Fibroblast of skin of left quadriceps (primary cell): ENCODE measurements at places on chromosomes 2 and 18.

GRCh38 chr2:58959996-58960395 is 718.9 kb upstream of the FANCL start:
- DNase-seq: no peak

- no peak for DNase-seq
Measured at GRCh38 chr2:225458431-225459117, 59.1 kb downstream of the NYAP2 start.

DNA sequence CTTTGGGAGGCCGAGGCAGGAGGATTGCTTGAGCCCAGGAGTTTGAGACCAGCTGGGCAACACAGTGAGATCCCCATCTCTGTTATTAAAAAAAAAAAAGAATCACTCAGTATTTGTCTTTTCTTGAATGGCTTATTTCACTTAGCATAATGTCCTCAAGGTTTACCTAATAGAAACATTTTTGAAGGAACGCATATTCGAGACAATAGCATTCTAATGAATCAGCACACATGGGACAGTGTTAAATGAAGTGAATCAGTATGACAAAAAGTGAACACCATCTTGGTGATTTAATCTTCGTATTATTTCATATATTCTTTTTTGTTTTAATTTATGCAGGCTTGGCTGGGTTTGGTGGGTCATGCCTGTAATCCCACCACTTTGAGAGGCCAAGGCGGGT is 44.7 kb downstream of the WIPF1 start:
- no peak for DNase-seq

DNA sequence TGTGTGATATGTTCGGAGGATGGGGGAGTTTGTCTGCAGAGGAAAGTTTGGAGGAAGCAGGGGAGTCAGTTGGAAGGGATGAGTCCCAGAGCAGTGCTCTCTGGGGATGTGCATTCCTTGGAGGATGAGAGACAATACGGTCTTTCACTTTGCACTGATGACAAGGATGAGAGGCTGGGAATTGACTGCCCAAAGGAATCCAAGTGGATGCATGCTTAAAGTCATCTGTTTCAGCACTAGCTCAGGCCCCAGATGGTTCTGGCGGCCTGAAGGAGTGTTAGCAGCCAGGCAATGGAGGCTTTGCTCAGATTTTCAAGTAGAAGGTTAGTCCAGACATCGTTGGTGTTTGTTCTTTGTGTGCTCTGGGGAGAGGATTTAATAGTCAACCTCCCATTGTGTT is 100.2 kb downstream of the CRIM1 start:
- no peak for DNase-seq

DNA sequence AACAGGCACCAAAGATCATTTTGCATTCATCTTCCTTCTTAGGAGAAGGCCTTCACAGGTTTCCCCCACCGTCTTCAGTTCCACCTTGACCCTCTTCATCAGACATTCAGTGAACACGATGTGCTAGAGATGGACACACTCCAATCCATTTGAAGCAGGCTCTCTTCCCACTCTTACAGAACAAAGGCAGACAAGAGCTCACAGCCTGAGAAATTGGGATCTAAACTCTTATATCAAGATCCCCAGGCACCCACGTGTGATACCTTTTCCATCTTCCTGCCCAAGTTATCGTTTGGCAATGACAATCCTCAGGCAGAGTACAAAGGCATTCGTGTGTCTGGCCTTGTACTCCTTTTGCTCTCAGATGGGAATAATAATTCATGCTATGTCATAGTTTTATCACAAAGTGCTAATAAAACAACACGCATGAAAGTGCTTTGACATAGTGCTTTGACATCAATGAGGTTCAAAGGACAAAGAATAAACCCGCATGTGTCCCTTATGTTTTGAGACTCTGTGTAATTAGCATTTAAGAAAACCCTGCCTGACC is 369.3 kb upstream of the KLHL29 start:
- no peak for DNase-seq

GRCh38 chr2:223734346-223734745 is 103.0 kb downstream of the AP1S3 start:
- no peak for DNase-seq

GRCh38 chr2:151562398-151562797 is 152.7 kb downstream of the RIF1 start:
- no peak for DNase-seq

GRCh38 chr2:65587779-65588178 is 155.4 kb upstream of the SPRED2 start:
- no peak for DNase-seq

DNA sequence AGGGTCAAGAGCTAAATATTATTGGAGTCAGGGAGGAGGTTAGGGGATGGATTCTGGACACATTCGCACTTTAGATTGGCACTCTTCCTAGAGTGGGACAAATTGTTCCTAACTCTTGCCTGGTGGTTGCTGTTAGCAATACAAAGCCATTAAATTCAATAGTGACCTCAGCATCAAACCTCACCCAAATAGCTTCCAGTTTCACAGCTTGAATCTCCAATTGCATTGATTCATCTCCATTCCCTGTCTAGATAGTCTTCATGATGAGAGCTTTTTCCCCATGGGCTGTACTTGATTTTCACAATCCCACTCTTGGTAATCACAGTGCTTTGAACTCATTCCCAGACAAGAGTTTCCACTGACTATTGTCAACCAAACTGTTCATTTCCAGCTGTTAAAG is 585.9 kb upstream of the SYT4 start:
- DNase-seq: no peak

DNA sequence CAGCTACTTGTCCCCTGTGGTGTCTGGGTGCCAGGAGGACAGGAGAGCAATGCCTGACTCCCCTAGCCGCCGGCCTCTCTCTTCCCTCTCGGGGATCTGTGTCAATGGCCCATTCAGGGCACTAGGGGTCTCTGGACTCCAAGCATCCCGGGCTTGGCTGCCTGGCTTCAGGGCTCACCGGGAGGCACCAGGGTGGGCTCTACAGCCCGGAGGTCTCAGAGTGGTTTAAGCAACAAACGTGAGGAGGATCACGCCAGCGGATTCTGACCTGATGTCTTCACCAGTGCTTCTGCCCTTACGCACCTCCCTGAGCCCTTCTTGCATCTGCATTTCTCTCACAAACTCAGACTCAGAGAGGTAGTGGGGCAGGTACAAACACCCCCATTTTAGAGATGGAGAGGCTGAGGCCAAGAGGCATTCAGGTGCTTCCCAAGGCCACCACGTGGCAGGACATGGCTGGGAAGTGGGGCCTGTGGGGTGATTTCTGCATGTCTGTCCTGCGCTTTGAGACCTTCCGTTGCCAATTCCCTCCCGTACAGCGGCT is 243.0 kb downstream of the CELF4 start:
- peak; percentile 20 for DNase-seq

DNA sequence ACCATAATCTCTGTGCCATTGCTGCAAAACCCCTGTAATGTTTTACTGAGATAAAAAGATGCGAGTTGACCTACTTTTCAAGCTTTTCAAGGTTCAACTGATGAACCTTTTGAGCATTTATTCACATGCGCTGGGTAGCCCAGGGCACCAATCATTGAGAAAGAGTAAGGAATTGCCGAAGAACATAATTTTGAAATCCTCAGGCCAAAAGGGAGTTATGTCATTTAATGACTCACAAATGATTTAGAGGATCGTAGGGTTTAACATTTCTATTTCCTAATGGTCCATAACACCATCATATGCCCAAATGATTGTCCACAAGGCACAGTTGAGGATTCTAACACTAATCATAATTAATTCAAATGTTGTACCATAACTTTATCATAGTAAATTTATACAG is 20.2 kb upstream of the DLX1 start:
- no peak for DNase-seq

GRCh38 chr18:13572148-13572547 is 154.2 kb downstream of the FAM210A start:
- DNase-seq: no peak

DNA sequence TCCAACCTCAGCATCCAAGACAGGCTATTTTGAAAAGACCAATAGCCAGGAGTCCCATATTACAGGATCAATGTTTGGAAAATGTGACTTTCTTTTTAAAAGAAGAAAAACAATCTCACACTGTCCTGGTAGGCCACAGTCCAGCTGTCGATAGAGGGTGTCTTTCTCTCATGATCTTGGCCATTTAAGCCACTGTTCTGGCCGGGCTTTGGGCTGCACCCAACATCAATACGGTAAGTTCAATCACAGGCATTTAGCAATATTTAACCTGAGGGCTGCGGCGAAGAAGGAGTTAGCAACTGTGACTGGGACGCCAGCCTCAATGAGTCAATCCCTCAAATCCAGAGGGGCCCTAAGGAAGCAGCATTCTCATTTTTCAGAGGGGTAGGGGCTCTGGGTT is 69.0 kb downstream of the CELF4 start:
- DNase-seq: no peak

DNA sequence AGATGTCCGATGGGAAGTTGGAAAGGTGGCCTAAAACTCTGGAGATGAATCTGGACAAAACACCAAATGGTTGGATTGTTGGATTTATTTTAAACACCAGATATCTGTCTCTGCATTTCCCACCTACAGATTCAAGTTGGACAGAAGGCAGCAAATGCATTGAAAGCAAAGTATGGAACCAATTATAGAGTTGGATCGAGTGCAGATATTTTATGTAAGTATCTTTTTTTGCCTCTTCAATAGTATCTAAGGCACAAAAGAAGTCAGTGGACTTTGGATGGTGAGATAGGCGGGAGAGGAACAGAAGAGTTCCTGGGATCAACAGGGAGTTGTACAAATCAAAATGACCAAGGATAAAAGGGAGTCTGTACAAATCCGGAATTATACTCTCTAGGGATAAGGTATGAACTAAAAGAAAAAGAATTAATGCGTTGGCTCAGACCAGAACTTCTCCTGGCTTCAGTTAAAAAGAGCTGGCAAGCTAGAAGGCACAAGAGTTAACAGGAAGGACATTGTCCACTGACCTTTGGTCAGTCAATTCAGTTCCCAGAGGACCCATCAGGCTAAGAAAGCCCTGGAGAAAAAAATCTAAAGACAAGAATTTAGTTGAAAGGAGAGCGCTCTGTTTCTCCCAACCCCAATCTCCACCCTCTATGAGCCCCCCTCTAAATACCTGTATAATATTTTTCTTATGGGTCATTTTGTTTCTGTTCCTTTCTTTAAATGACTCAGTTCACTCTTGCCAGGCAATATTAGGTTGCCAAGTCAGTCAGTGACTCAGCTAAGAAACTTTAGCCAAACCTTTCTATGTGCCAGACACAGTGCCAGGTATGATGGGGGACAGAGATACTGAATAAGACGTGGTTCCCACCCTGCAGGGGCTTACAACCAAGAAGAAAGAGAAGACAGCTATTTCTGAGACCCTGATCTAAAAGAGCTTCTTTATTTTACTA is 29.1 kb downstream of the CPO start:
- no peak for DNase-seq

DNA sequence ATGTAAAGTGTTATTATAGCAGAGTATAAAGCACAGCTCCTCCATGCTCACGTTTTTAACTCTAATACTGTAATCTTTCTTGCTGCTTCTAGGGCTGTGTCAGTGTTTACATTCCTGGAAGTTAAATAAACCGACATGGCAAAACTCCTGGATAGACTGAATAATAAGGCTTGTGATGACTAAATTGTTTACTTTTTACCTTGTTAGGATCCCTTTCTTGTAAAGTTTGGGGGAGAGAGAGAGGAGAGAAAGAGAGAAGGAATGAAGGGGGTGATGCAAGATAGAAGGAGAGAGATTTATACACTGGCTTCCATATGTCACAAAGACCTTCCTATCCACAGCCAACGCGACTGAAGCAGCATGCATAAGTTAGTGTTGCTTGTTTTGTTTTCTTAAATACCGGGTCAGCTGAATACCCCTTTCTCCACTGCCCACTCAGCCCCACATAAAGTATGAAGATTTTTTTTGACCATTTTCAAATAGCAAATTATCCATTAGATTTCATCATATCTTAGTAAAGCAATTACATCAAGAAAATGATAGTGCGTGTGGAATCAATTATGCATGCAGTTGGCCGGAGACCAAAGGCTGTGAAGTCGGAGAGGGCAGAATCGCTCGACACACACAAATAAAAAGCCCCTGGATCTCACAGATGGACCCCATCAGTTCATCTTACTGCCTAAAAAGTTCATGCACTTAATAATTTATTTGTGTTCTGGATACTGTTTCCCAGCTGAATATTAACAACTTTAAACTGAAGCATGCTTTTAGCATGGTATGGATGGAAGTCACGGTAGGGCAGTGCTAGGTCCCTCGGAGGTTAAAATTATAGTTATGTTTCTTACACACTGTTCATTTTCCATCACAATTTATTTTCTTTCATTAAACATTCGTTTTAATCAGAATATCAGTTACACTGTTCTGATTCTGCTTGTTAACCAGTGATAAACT is 20.1 kb downstream of the BCL11A start:
- peak; percentile 89 for DNase-seq

DNA sequence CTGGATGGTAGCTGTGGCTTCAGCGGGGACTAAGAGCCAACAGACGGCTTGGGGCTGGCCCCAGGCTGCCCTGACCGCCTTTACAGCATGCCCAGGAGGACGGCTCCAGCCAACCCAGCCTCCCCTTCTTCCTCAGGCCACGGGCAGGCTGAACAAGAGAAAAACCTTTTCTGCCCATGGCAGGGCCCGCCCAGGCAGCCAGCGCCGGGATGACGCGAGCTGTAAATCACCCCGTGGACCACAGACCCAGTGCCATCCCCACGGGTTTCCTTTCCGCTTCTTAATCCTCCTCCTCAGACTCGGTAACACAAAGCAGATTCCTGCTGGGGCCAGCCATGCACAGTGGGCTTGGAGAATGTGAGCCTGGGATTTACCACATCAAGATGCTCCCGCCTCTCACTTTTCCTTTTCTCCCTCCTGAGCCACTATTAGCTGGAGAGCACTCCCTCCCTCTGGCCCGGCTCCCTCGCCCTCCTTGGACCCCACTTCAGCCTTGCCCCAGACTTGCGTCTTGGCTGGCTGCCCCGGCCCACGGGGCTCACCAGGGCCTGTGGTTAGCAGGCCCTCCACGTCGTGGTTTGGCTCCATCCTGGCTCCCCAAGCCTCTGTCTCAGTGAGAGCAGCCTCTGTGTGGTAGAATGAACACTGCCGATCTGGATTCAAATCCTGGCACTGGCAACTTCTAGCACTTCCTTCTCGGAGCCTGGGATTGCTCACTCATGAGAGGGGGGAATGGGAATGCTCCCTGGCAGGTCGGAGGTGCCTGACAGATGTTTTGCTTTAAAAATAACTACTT is 31.4 kb downstream of the ATOH8 start:
- peak; percentile 94 for DNase-seq

- no peak for DNase-seq
Measured at GRCh38 chr18:61860302-61860701, 32.5 kb downstream of the RNF152 start.

GRCh38 chr2:1972948-1973347 is 228.6 kb upstream of the PXDN start:
- no peak for DNase-seq

GRCh38 chr2:185663811-185664210 is 74.8 kb upstream of the FSIP2 start:
- DNase-seq: no peak

DNA sequence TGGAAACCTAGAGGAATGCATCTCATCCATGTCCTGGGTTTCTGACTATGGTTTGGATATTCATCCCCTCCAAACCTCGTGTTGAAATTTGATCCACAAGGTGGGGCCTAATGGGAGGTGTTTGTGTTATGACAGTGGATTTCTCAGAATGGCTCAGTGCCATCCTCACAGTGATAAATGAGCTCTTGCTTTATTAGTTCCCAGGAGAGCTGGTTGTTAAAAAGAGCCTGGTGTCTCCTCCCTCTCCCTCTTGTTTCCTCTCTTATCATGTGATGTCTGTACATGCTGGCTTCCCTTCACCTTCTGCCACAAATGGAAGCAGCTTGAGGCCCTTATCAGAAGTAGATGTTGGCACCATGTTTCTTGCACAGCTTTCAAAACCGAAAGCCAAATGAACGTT is 424.3 kb downstream of the DCC start:
- no peak for DNase-seq

- no peak for DNase-seq
Measured at GRCh38 chr2:213740453-213740852, 456.2 kb downstream of the SPAG16 start.

GRCh38 chr2:128468186-128468920 is 149.7 kb upstream of the HS6ST1 start:
- DNase-seq: no peak
